ENCODE measurements at places on chromosomes 5 and 9. TPM values are rescaled to one million over a fixed set of nuclear protein-coding genes. Genes with fewer than 3 reads are reported as not detected.

DNA sequence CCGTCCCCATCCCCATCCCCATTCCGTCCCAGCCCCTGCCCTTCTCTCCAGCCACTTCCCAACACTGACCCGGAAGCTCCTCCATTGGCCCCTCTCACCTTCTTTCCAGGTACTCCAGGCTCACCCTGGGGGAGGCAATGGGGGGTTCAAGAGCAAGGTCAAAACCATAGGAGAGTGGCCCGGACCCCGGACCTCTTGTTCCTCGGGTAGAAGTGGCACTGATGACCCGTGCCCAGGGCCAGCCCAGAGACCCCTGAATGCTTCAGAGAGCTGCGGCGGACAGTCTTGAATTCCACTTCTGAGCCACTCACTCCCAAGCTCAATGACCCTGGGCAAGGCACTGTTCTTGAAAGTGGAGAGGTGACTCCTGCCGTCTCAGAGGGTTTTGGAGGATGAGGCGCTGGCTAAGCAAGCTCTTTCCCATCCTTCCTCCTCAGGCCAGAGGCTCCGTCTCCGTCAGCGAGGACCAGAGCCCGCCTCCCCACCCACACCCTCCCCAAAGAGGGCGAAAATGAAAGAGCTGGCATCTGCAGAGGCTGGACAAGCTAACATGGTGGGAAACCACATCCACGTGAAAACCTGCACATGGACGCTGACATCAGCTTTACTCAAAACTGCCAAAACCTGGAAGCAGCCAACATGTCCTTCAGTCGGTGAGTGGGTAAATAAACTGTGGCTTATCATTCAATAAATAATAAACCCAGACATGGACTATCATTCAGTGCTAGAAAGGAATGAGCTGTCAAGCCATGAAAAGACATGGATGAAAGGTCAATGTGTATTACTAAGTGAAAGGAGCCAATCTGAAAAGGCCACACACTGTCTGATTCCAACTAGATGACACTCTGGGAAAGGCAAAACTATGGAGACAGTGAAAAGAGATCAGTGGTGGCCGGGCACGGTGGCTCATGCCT is 27.3 kb upstream of the PHYKPL start:
- no peak for DNase-seq

GRCh38 chr9:133282464-133283238 is 7.7 kb upstream of the ABO start:
- DNase-seq = no peak

GRCh38 chr9:21322911-21323461 is 12.2 kb downstream of the KLHL9 start:
- DNase-seq = no peak

- no peak for DNase-seq
These were observed 145.1 kb upstream of the TBCA start for GRCh38 chr5:77921094-77921768.

DNA sequence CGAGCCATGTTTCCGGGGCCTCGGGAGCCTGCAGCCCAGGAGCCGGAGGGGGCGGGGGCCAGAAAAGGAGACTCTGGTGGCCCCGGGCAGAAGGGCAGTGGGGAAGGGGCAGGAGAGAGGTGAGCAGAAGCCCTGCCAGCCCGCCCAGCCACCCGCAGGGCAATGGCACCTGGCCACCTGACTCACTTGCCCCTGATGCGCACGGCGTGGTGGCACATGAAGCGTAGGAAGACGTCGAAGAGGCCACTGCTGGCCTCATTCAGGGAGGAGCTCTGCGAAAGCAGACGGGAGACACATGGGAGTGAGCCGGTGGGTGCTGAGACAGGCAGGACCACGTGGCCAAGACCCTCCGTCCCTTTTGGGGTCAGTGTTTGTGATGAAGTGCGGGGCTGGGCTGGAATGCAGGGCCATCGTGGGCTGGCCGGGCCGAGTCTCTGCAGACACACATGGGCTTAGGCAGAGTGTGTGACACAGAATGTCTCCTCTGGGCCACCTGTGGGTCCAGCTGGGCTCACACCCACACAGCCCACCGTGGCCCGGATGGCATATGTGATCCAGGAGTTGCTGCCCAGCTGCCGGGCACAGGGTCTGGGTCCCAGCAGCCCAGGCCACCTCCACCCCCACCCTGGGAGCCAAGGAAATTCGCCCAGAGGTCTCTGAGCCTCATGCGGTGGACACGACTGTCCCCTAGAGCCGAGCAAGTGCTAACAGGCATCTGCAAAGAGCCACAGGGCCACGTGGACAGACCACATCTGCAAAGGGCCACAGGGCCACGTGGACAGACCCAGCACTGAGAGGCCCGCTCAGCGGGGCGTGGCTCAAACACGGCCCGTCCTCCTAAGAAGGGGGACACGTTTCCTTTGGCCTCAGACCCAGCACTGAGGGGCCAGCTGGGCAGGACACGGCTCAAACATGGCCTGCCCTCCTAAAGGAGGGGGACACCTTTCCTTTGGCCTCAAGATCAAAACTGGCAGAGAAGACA is 23.6 kb downstream of the TERT start:
- DNase-seq = no peak

DNA sequence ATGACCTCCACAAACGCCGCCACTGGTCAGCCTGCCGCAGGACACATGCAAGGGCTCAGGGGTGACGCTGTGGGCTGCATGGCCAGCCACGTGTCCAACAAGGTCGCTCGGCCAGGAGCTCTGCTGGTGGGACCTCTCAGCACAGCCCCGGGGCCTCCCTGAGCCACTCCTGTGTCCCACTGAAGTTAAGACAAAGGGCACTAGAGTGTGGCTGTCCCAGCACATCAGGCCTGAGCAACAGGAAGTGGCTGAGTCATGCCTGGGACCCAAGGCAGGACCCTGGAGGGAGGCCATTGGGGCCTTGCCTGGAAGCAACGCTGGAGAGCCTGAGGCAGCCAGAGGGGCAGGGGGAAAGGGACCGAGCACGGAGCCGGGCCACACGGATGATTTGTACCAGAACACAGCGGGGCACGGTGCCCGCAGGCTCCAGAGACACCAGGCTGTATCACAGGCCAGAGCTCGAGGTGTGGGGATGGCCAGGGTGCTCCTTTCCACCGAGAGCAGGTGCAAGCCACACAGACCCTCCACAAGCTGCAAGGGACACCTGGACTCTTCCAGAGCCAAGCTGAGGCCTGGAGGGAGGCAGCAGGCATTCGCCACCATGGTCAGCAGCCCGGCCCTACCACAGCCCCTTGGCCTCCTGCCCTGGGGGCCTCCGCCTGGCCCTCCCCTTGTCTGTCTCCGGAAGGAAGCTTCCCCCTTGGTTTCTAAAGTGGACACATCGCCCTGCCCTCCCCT is 6.5 kb upstream of the TMEM210 start:
- DNase-seq = no peak

DNA sequence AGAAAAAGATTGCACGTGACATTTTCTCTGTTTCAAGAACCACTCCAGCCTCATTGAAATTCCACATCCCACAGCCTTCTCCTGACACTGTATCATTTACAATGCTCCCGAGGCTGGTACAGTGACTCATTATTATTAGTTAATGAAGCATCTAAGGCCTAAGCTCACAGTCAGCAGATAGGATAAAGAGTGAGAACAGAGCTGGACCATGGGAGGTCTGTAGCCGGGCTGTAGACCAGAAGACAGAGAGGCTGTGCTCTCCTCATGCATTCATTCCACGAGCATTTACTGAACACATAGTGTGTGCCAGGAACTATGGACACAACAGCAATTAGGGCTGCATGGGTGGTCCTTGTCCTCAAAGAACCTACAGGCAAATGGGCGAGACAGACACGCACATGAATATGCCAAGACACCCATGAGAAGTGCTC is 47.3 kb upstream of the GALNT10 start:
- no peak for DNase-seq

GRCh38 chr5:14178671-14179211 is 35.6 kb downstream of the TRIO start:
- DNase-seq = no peak

- no peak for DNase-seq
These were observed 3.6 kb upstream of the SLC1A3 start for GRCh38 chr5:36602704-36603321.

- no peak for DNase-seq
These were observed 68.5 kb downstream of the TMC1 start for GRCh38 chr9:72589667-72590521.

PCDHA1 gene
- polyA plus RNA-seq = 0.03 TPM

SPINK13 gene
- polyA plus RNA-seq = not detected

NIM1K gene
- polyA plus RNA-seq = 1.3 TPM

CER1 gene
- polyA plus RNA-seq = not detected

PCDHGC3 gene
- 101 TPM for polyA plus RNA-seq

SHISAL2B gene
- polyA plus RNA-seq = not detected

CCL27 gene
- 0.32 TPM for polyA plus RNA-seq

ANKRD31 gene
- 0.05 TPM for polyA plus RNA-seq
